Fibroblast of skin of left quadriceps (primary cell): ENCODE measurements at places on chromosomes 3 and 15.

DNA sequence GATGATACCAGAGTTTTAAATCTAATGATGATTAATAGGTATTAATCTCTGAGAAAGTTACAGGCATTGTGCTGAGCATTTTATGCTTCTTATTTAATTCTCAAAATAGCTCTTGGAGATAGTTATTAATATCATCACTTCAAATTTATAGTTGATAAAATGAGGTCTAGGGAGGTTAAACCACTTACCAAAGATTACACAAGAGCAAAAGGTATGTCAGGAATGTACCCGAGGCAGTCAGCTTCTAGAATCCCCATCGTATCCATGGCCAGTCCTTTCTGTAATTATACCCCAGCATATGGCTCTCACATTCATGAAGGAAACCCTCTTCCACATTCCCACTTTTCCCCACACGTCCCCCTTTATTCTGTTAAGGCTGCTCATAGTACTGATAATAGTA lies 421.3 kb downstream of the PYDC2 start:
- DNase-seq, result peak; percentile 67

- DNase-seq, result no peak
Measured at GRCh38 chr15:64656508-64656907, 118.9 kb downstream of the RBPMS2 start.

DNA sequence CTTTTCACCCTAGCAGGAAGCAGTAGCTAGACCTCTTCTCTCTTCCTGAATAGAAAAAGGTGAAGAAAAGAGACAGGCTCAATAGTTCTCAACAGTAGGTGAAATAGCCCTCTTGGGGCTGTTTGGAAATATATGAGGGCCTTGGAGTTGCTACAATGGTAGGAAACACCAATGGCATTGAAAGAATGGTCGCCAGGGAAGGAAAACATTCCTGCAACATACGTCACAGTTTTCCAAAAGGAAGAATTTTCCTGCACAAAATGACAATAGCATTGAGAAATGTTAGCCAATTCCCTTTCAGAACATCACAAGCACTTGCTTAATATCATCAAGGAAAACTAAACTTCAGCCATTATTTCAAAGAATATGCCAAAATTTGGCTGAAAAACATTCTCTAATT lies 484.5 kb downstream of the IGSF11 start:
- DNase-seq, result no peak

DNA sequence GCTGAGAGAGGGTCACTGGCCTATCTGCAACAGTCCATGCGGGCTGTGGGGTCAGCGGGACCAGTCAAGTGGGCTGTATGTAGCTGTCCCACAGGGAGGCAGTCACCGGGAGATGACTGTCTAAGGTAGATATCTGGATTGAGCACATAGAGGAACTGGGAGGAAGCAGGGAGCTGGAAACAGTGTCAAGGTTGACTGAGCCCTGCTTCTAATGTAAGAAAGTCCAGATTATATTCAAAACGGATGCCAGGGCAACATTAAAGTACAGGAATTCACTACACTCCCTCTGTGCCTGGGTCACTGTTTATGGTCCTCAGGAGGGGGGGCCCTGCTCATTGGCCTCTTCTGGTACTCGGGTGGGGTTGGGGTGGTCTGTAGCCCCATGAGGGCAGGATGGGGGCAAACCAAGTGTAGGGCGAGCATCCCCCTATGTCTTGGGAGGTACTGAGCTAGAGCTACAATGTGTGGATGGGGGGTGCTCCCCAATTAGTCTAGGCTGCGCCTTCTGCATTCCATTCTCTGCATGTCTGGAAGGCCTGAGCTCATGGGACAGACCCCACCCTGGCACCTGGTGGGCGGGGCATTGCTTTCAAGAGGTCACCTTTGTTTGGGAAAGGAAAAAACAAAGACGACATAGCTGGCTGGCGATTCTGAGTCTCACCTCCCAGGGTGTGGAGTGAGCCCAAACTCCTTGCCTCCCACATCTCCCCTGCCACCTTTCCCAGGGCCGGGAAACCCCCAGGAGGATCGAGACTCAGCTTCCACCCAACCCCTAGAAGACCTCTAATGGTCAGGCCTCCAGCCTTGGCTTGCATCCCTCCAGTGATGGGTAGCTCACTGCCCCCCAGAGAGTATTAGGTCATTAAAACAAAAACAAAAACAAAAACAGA lies 45.1 kb upstream of the C15orf39 start:
- DNase-seq, result no peak

- no peak for DNase-seq
Measured at GRCh38 chr15:71228403-71228802, 113.1 kb downstream of the THSD4 start.

DNA sequence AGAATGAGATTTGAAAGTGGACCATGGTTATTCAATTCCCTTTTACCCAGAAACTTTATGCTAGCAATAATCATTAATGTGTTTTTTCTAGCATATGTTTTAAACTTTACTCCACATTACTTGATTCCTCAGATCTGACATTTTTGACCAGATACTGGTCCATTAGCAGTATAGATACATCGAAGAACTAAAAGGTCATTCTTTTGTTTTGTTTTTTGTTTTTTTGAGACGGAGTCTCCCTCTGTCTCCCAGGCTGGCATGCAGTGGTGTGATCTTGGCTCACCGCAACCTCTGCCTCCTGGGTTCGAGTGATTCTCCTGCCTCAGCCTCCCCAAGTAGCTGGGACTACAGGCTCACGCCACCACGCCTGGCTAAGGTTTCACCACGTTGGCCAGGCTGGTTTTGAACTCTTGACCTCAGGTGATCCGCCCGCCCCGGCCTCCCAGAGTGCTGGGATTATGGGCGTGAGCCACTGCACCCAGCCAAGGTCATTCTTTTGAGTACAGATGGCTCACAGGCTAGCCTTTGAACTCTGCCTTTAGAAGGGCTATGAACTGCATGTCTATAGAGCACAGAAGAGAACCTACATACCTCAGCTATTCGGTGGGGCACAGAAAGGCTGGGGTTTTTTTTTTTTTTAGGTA lies 28.6 kb downstream of the CHP1 start:
- DNase-seq, result no peak

GRCh38 chr3:41847679-41848078 lies 114.2 kb downstream of the ULK4 start:
- no peak for DNase-seq

DNA sequence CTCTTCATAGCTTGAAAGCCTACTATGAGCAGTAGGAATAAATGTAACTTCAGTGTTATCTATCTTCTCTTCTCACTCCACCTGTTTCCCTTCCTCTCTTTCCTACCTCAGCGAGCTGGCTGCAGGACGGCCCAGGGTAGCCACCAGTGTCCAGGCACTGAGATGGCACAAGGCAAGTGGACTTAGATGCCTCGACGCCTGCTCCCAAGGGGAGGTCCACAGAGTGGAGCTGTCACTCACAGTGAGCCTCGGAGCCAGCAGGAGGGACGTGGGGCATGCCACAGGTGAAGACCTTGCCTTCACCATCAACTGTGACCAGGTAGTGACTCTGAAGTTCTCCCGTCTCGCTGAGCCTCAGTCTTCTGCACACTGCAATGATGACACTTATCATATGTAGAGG lies 88.2 kb downstream of the PCSK6 start:
- DNase-seq, result no peak

- no peak for DNase-seq
Measured at GRCh38 chr3:64063207-64063982, 40.1 kb upstream of the PSMD6 start.

DNA sequence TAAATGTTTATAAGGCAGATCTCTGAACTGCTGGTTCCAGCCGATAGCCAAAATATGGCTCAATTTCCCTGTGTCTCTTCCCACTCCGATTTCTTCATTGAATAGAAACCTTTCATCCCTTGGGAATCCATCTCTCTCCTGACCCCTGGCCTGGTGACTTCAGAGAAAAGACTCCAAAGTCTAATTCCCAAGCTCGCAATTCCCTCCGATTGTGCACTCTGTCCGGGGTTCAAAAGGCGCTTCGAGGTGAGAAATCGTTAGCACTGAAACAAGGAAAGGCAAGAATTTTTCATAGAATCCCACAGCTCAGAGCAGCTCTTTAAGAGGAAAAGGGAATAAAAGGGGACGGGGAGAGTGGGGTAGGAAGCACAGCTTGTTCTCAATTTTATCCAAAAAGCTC lies 18.4 kb upstream of the RAD18 start:
- DNase-seq, result no peak

GRCh38 chr3:58013099-58013498 lies 4.9 kb downstream of the FLNB start:
- DNase-seq, result no peak

DNA sequence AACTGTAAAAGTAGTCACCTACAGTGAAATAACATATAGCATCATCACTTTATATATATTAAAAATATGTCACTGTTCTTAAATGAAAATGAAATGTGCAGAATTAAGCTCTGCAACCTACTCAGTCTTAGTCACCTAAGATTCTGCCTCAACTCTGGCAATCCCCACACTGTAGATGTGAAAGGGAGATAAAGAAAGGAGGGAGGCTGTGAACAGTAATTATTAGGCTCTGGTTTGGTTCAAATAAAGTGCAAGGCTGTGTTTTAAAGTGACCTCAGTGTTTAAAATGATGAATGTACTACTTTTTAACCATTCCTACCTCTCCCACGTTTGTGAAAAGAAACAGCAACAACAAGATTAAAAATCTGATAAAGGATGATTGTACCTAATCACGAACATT lies 72.2 kb downstream of the ATP8B4 start:
- DNase-seq, result no peak

DNA sequence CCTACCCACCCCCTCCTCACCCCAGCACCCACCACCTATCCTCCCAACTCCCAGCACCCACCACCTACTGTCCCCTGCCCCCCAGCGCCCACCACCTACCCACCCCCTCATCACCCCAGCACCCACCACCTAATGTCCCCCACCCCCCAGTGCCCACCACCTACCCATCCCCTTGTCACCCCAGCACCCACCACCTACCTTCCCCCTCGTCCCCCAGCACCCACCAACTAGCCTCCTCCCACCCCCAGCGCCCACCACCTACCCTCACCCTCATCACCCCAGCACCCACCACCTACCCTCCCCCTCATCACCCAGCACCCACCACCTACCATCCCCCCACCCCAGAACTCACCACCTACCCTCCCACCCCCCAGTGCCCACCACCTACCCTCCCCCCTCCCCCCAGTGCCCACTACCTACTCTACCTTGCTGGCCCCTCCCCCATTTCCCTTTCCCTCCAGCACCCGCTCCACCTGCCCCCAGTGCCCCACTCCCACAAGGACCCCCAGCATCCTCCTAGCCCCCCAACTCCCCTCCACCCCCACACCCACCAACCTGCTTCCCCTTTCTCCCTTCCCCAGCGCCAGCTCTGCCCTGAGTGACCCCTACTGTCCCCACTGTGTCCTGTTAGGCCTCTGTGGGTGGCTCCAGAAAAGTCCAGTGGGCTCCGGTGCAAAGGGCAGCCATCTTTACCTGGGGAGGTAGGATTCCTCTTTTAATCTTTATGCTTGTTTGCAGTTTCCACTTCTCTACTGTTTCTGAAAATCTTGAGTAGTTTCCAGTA lies 1.2 kb downstream of the UROC1 start:
- DNase-seq, result no peak

- no peak for DNase-seq
Measured at GRCh38 chr3:41356775-41357174, 157.5 kb downstream of the CTNNB1 start.
